Stimulated activated CD4-positive, alpha-beta T cell treated with anti-CD3 and anti-CD28 coated beads, Interleukin-15, amount 100 ng/mL, for 1 hour (primary cell): ENCODE measurements at places on chromosomes 6 and 20.

GRCh38 chr20:43459022-43459942 is 1.6 kb downstream of the SRSF6 start:
- DNase-seq, result no peak

- no peak for DNase-seq
Observed at GRCh38 chr6:32436995-32437836, 2.5 kb upstream of the HLA-DRA start.

GRCh38 chr6:73985891-73986290 is 289.9 kb downstream of the CD109 start:
- DNase-seq, result no peak

GRCh38 chr20:8913456-8913855 is 155.4 kb upstream of the PLCB4 start:
- DNase-seq, result no peak

- no peak for DNase-seq
Observed at GRCh38 chr6:45920819-45921511, 94.7 kb downstream of the CLIC5 start.

DNA sequence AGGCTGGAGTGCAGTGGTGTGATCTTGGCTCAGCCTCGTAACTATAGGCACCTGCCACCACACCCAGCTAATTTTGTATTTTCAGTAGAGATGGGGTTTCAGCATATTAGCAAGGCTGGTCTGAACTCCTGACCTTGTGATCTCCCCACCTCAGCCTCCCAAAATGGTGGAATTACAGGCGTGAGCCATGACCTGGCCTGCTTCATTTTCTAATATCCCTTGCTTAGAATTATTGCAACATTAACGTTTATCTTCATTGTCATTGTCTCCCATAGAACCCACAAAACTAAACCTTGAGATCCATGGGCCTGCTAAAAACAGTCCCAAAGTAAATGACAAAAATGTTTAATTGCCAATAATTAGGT is 6.1 kb downstream of the EEF1A1 start:
- DNase-seq, result no peak

GRCh38 chr6:36827261-36828079 is 11.8 kb downstream of the CPNE5 start:
- DNase-seq, result no peak

GRCh38 chr6:96007663-96008062 is 8.1 kb upstream of the FUT9 start:
- no peak for DNase-seq

- DNase-seq, result no peak
Observed at GRCh38 chr6:11025921-11026635, 18.0 kb downstream of the ELOVL2 start.

- no peak for DNase-seq
Observed at GRCh38 chr6:7919871-7920270, 9.3 kb upstream of the TXNDC5 start.

DNA sequence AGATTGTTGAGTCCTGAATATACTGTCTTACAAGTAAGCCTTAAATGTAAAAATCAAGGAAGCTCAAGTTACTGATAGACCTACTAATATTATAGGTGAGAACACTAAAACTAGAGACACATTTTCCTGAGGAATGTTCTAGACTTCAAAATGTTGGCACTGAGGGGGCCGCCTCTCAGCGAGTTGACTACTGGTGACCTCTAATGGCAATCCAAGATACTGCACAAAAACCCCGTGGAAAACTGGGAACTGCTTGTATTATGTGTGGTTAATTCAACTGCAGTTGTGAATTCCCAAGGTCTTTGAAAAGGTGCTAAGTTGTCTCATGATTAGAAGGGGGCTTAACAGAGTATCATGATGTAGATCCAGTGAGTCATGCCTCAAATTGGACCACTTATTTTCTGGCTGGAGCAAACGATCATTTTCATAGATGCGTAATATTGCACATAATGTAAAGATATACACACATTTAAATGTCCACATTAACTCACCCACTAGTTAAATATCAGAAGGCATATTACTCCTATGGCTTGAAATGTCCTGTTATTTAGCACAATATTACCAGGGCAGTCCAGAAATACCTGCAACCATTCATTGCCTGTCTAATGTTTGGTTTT is 336.2 kb downstream of the FOXA2 start:
- no peak for DNase-seq

- DNase-seq, result no peak
Observed at GRCh38 chr20:24991897-24992486, 559 bp downstream of the APMAP start.

- peak; percentile 74 for DNase-seq
Observed at GRCh38 chr6:30326526-30327231, at the start of gene TRIM39. TRIM39 (plus strand) TSS chr6:30326927; CDS start chr6:30329318, 2,391 bp downstream.

DNA sequence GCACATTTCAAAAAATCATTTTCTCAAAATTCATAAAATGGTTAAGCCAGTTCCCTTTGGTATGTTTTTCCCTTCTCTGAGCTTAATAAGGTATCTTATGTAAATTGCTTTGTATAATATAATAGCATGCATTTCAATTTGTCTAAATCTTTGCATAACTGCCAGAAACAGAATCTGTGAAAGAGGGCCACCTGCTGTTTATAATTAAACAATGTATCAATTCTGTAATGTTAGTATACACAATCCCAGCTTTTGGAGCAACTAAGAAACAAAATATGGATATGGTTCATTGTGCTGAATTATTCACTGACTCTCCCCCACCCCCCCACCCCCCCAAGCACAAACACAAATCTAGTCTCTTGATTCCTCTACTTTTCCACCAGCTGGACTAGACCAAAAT is 54.8 kb downstream of the GPX5 start:
- DNase-seq, result no peak

- DNase-seq, result no peak
Observed at GRCh38 chr6:8131265-8131897, 29.0 kb upstream of the EEF1E1 start.

DNA sequence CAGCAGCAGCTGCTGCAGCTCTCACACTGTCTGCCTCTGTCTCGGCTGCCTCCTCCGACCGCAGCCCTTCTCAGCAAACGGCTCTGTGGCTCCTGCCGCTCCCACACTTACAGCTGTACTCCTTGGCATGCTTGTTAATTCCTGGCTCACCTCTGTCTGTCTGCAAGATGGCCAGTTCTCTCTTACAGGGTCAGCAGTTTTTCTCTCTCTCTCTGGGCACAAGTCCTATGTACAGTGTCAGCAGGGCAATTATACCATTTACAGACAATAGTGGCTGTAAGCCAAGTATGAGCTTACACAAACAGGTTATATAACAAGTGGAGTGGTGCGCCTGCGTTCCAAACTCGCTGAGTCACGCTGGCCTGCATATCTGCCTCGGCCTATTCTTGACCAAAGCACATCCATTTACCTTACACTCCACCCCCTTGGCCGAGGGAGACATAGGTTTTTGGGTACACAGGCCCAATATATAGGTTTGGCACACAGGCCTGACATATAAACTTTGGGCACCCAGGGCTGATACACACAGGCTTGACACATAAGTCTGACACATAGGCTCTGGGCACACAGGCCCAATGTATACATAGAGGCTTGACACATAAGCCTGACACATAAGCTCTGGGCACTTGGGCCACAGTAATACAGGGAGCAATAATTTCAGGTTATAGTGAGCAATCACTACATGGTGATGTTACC is 4.4 kb downstream of the ZKSCAN3 start:
- DNase-seq, result no peak

DNA sequence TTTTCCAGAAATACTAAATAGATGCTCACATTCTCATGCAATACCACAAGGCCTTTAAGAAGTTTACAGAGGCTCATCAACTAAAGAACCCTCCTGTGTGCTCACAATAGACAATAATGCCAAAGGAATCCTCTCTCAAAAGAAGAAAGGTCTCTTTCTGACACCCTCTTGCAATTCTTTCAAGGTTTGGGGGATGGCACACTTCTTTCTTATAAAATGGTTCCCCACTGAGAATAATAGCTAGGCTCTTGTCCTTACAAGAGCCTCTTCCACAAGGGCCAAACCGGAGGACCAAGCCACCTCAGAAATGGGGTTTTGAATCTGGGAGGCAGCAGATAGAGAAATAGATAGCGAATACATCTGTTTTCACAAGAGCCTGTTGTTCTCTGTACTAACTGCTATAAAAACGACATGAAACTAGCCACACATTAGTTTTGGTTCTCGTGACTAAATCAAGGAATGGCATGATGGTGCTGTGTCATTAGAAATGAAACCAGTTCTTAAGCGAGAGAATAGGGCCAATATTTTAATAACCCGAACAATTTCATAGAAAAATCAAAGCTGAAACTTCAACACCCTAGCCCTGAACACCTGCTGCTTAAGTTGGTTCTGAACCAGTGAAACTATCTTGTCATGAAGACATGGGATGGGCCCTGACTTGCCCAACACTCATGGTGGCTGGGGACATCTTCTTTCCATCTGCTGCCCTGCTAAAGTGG is 81.1 kb downstream of the PRDM1 start:
- no peak for DNase-seq

DNA sequence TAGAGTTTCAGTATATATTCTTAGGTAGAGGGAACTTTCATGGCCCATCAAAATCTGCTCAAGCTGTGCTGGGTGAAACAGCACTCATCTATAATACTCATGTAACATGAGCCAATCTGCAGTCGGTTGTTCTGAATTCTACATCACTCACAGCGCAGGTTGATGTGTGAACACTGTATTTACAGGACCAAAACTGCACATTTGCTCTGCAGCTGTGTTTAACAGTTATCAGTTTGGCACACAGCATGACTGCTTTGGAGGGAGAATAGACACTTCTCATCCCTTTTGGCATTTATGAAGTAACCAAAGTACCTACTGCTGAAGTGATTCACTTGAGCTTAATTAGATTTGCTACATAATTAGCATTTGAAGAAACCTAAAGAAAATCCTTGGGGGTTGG is 225.1 kb downstream of the BCKDHB start:
- DNase-seq, result no peak

DNA sequence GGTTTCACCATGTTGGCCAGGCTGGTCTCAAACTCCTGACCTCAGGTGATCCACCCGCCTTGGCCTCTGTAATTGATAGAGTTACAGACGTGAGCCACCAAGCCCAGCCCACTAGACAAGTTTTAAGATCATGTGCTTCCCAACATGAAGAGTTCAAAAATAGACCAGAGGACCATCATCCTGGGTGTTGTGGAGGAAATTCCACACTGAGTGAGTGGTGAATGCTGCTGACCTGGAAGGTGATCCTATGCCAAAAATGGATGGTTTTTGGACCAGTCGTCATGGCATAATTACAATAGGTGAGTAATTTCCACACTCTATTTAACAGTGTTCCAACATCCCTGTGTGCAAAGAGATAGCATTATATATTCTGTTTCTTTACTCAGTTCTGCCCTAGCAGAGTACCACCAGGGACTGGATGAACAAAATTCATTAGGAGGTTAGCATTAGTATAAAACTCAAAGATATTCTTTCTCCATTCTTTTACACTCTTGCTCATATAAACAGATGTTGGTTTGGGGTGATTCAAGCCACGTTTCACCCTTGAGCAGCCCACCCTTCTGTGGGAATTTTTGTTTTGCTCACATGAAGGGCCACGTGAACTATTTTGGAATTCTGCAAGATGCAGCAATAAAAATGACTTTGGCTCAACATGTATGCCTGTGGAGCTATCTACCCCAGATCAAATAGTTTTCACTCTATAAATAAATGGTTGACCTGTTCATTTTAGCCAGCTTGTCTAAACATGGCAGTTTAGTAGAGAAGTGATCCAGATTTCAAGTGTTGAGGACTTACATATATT is 206.2 kb upstream of the TCF21 start:
- DNase-seq, result no peak
